ENCODE measurements at places on chromosomes 2 and 18. TPM values are rescaled to one million over a fixed set of nuclear protein-coding genes. Genes with fewer than 3 reads are reported as not detected.

DNA sequence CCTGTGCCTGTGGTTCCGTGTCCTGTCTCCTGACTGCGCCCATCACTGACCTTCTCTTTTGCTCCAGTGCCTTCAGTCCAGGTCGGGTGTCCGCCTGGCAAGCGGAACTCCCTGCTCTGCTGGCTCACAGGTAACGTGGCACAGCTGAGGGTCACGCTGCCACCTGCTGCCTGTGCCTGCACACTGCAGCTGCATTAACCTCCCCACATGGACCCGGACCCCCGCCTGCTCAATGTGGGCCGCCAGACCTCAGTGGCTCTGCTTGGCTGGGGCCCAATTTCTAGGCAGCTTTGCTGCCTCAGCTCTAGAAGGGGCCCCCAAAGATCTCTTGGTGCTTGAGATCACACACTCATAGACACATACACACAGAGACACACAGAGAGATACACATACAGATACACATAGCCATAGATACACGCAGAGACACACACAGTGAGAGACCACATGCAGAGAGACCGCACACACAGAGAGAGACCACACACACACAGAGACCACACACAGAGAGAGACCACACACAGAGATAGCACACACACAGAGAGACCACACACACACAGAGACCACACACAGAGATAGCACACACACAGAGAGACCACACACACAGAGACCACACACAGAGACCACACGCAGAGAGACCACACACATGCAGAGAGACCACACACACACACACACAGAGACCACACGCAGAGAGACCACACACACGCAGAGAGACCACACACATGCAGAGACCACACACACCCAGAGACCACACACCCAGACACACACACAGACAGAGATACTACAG, 14.9 kb upstream of the CNNM3 start:
- peak; percentile 75 for DNase-seq

GRCh38 chr18:34048423-34048822, 176.3 kb downstream of the NOL4 start:
- no peak for DNase-seq

DNA sequence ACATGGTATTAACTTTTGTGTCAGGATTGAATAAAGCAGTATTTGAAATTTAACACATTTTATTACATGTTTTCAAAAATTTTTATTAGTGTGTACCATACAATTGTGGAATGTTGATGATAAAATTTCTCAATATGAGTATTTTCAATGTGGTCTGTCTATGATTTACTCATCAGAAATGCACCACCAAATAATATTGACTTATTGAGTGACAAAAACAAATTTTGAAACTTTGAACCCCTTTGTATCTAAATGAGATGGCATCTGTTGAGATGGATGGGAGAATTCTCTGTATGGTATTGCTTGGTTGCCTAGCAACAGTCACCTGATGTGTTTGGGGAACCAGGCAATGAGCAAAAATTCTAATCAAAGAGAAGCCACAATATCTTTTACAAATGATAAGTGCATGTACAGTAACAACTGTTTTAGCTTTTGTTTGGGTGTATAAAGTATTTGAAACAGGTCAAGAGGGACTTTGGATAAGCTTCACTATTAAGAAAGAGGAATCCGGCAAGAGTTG, 400.1 kb downstream of the CCDC85A start:
- no peak for DNase-seq

DNA sequence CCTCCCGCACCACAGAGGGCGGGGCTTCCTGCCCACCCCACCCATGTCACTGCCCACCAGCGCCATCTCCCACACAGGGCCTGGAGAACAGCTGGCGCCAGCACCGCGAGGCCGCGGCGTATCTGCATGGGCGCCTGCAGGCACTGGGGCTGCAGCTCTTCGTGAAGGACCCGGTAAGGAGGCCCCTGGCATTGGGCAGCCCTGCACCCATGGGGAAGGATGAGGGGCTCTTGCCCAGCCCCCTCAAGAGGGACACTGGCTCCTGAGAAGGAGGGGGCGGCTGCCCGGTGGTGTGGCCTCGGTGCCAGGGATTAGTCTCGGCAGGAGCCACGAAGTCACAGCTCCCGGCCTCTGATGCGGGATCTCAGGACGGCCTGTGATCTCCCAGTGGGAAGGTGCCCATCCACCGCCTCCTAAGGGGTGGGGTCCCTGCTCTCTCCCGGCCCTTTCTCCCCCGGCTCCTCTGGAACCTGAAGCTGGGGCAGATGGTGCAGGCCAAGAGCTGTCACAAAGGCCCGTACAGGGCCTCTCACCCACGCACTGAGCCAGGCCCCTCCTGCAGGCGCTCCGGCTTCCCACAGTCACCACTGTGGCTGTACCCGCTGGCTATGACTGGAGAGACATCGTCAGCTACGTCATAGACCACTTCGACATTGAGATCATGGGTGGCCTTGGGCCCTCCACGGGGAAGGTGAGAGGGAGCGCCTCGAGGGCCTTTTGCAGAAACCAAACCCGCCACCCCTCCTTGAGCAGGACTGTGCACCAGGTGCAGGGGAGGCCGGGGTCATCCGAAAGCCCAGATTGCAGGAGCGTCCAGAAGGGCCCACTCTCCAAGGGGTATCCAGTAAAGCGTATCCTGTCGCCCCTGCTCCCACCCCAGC, 9.1 kb downstream of the AGXT start:
- peak; percentile 9 for DNase-seq

GRCh38 chr2:144379851-144380311, 140.0 kb downstream of the ZEB2 start:
- no peak for DNase-seq

- DNase-seq = no peak
Observed at GRCh38 chr18:7579176-7579917, 12.2 kb downstream of the PTPRM start.

DNA sequence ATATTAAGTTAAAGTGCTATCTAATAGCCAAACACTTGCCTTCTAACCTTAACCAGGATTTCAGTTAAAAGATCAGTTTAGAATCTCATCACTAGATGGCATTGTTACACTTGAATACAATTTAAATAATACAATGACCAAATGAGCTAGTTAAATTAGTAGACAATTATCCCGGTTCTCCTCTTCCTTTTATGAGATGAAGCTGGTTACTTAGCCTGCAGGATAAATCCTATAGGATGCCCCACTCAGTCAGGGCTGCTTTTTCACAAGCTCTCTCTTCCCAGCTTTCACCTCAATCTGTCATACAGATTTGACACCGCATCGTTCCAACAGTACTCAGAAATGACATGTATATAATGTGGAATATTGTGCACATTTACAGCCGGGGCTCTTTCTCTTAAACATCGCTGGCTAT, 678.8 kb downstream of the KCNJ3 start:
- no peak for DNase-seq

Gene FTCDNL1
- total RNA-seq = 5.3 TPM

Gene TLX2
- total RNA-seq = not detected

Gene CCDC68
- total RNA-seq = 2.2 TPM

Gene CCDC121
- 4.7 TPM for total RNA-seq
